ENCODE measurements at places on chromosomes 11 and 22.

DNA sequence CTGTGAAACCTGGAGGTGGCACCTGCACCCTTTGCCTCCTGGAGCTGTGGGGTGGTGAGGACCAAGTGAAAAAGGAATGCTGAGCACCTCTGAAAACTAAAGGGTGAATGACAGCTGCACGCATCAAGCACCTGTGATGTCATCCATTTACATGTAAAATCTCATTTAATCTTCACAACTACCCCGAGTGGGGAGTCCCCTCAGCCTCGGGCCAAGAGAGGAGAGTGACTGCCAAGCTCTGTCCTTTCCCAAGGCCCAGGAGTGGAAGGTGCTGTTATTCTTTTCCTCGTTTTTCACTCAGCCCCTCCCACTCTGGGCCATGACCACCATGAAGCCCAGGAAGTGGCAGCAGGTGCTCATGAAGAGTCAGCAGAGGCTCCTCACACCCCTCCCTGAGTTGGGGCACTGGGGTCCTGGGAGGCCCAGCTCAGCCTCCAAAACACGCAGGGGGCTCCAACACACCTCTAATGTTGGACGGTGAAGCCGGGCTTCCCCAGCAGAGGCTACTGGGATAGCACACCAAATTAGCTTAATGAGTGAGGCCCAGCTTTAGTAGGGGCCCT, 35.7 kb downstream of the NECTIN1 start:
- DNase-seq = no peak

GRCh38 chr11:12220305-12220704, 109.9 kb downstream of the MICAL2 start:
- no peak for DNase-seq

DNA sequence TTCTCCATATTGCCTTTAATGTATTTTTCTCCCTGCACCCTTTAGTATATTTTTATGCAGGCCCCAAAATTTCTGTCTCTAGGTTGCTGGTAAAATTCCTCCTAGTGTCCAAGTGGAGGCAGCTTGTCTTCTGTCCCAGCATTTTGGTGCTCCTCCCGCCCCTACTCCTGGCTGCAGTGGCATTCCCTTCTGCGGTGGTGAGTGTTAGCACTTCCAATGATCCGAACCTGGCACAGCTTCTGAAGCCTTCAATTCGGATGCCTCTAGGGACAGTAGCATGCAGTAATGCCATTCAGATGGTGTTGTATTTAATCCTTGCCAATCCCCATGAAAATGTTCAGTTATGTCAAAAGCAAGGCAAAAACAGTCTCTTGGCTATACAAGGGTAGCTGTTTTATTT, 5.9 kb downstream of the YWHAH start:
- DNase-seq = no peak

- no peak for DNase-seq
Observed at GRCh38 chr11:122668562-122669090, 13.1 kb downstream of the UBASH3B start.

- no peak for DNase-seq
Observed at GRCh38 chr11:60948250-60948649, 3.7 kb downstream of the SLC15A3 start.
